ENCODE measurements at places on chromosomes 5 and 9.
A peak's percentile ranks its signal among the peaks of the same experiment; 100 is the strongest.

DNA sequence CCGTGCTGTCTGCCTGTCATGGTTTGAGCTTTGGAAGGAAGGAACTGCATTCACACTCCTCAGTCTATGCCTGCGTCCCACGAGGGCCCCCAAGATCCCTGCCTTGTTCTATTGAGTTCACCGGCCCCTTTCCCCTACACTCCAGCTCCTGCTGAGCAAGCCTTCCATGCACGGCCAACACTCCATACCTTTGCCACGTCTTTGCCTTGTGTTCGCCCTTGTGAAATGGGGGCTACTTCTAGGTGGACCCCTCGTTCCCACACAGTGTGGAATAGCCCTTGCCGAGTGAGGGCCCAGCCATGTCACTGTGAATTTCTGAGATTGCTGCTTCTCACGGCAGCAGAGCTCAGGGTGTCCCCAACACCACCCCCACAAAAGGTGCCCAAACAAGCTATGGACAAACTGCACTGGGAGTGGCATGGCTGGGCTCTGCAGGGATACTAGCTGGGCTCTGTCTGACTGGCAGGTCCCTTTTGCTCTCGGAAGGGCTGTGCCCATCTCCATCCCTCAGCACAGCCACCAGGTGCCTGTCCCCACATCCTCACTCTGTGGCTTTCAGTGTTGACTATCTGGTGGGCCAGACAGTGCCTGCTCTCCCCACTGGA is 67.9 kb upstream of the ADAMTS2 start:
- no peak for DNase-seq

- DNase-seq: no peak
Observed at GRCh38 chr5:33800241-33800950, 91.4 kb downstream of the ADAMTS12 start.

DNA sequence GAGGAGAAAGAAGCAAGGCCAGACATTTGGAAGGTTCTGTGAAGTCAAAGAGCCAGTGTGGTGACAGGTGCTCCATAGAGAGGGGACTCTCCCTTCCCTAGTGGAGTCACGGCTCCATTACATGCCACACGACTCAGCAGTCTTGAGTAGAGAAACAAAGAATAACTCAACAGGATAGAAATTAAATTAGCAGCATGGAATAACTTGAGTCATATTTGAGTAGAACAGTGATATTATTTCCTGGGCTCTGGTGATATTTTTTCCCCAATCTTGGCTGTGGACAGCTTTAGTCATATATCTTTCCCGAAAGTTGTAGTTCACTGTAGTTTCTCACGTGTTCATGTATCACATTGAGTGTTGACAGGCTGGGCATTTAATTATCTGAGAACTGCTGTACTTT is 149.7 kb upstream of the EFNA5 start:
- DNase-seq: no peak

DNA sequence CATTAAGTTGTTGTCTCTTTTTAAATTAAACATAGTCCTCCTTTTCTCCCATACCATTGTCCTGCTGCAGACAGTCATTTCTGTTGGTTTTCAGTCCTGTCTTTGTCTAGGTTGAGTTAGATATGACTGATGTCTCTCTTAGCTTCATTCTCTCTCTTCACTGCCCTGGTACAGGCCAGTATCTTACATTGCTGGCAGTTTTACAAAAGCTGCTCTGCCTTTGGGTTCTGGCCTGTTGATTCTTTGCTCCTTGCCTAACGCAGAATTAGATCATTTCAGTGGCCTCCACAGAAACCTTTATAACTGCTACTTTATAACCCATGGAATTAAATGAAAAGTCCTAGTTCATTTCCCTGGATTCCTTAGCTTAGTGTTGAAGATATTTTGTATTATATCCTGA is 33.7 kb downstream of the GPR21 start:
- DNase-seq: no peak

DNA sequence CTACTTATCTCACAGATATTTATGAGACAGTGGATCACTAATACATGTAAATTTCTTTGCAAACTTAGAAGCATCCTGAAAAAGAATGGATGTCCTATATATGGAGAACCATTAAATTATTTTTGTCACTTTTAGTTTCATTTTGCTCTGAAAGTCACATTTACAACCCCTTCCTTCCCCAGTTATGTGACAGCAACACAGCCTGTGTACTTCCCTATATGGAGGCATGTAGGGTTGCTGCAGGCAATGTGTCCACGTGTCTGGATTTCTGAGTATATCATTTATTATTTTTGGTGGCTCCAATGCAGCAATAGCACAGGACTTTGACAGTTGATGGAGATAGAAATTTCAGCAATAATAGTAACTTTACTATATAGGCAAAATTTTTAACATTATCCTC is 156.4 kb downstream of the ST8SIA4 start:
- DNase-seq: no peak

GRCh38 chr9:20227166-20227874 is 395.0 kb downstream of the MLLT3 start:
- no peak for DNase-seq

GRCh38 chr9:5557606-5558587 is 47.6 kb downstream of the PDCD1LG2 start:
- DNase-seq: no peak

GRCh38 chr5:8905021-8905420 is 640.9 kb downstream of the SEMA5A start:
- DNase-seq: no peak

DNA sequence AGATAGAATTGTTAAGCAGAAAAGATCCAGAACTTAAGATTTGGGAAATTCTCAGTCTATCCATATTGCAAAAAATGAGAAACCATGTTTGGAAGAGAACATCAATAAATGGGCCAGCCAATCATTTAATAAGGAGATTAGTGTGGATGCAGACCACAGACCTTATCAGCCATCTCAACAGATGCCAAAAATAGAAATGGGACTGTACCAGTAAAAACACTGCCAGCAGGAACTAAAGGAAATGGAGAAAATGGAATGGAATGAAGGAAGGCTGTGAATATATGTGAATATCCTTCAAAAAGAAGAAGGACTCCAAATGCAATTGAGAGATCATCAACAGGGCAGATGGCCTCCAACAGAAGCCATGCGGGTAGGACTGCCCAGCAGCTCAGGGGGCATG is 52.7 kb upstream of the ZNF618 start:
- no peak for DNase-seq

GRCh38 chr9:77834898-77835488 is 186.9 kb upstream of the GNA14 start:
- DNase-seq: no peak

DNA sequence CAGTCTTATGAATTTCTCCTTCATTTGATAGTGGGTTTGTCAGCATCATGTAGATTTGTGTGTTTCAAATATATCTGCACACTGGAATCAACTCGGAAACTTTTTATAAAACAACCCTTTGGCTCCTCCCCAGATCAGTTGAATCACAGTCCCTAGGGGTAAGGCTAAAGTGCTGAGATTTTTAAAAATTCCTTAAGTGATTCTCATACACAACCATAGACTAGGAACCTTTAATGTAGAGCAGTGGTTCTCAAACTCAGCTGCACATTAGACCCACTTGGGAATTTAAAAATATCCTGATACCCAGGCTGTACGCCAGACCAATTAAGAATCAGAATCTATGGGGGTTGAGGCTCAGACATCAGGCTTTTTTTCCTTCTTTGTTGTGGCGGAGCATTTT is 17.5 kb upstream of the JAK2 start:
- no peak for DNase-seq

GRCh38 chr5:67896311-67896929 is 319.1 kb upstream of the PIK3R1 start:
- DNase-seq: no peak

DNA sequence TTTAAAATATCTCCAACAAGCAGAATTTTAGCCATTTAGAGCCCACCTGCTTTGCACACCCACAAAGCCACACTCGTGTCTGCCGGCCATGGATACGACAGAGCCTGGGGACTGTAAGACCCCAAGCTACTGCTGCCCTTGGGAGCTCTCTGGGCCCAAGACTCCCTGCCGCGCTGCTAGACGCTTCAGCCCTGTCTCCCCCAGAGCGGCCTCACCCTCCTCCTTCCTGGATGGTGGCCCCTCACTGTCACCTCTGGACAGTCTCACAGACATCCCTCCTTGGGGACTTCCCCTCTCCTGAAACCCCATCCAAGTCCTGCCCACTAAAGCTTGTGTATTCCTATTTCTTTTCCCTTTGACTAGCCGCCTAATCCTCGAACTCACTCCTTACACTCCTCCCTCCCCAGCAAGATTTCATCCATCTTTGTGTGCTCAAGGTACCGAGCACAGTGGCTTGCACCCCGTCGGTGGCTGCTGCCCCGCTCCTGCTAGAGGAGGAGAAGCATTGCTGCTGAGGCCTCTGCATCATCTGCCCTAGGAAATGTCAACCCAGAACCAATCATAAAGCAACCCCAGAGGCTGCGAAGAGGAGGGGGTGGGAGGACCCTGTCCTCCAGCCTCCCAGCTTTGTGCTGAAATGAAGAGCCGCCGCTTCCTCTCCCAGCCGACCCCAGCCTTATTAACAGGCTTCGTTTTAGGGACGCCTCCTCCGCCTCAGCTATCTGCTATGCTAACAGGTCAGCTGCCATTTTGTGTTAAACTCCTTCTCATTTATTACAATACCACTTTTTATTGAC is 71.2 kb downstream of the CFAP77 start:
- peak; percentile 34 for DNase-seq

DNA sequence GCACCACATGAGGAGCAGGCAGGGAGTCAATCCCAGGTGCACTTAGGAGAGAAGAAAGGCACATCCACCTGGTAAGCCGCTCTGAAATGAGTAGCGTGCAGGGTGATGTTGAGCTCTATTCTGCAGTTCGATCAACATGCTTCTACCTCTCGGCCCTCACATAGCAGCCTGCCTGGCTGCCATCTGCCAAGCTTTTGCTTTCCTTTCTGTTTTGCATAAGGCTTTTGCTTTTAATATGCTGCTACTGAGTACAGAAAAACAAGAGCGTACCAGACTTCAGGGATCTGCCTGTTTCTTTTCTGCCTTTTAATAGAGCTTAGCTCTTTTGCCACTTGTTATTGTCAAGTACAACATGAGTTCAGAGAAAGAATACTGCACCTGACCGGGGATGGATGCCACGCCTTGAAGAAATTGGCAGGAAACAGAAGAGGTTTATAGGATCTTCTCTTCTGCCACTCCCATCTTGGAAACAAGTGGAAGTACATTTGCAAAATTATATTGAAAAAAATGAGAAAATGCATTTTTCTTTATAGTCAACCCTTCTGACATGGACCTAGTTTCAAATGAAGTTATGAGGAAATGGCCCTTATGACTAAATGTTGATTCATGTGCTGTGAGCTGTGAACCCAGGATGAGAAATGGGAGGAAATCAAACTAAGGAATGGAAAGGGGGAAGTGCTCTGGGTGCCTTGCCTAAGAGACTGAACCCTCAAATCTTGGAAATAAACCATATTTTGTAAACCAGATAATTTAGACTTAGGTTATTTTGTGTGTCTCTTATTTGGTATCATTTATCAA is 4.0 kb upstream of the FCHO2 start:
- no peak for DNase-seq

DNA sequence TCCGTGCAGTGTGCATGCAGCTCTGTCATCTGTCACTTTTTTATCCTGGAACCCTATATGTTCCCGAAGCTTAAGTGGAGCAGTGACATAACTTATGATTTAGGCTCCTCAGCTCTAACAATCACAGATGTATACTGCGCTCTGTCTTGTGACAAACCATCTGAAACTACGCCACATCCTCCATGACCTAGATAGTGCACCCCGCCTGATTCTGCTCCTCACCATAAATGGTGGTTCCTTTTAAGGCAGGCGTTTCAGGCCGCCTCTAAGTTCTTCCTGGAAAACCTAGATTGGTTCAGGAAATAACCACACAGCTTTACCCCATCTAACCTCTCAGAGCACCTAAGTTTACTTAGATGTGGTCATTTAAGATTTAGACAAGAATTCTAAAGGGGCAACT is 372.0 kb downstream of the CDH10 start:
- no peak for DNase-seq

DNA sequence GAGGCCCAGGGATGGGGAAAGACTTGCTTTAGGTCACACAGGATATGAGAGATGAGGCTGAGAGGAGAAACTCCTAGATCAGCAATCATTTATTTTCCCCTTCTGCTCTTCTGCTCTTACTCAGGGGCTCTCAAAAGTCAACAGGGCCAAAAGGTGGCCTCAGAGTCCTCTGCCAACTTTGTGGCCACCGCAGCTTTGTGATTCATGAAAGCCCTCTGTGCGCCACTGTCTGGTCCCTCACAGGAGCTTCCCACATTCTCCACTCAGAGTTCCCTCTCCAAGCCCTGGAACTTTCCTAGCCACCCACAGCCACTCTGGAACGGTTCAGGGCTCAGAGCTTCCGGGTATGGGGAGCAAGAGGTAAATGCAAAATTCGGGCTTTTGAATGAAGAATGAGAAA is 82.4 kb downstream of the COL27A1 start:
- DNase-seq: no peak

- no peak for DNase-seq
Observed at GRCh38 chr5:61402970-61403900, 71.2 kb downstream of the ZSWIM6 start.

DNA sequence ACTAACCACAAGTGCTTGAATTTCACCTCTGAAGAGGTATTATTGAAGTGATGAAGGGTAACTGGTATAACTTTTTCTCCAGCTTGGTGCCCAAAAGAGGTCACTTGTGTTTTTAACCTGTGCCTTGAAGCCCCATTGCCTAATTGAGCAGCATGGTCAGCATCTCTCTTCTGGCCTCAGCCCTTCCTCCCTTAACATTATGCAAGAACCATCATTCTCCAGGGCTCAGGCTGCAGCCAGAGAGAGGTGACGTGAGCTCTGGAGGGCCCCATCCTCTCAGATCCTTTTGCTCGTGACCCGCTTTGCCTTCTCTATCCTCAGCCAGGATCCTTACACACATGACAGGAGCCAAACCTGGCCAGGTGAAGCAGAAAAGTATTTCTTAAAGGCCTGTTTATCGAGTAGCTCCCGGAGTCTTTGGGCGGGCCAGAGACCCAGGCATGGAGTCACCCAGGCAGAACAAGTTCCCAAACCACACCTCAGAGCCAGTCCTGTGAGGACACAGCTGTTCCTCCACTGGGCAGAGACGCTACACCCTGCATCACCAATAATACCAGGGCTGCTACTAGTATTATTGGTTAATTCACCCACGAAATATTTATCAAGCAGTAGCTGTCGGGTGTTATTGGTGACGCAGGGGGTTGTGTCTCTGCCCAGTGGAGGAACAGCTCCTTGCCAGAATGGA is 29.6 kb upstream of the BOD1 start:
- no peak for DNase-seq

- peak; percentile 94 for DNase-seq
Observed at GRCh38 chr5:151684690-151685361, 1.9 kb downstream of the SPARC start.

GRCh38 chr5:96079075-96079474 is 117.4 kb upstream of the ELL2 start:
- DNase-seq: no peak

Data from GM23338 (cell line).